ENCODE measurements at places on chromosomes 2 and 18. TPM values are rescaled to one million over a fixed set of nuclear protein-coding genes. Genes with fewer than 3 reads are reported as not detected.

DNA sequence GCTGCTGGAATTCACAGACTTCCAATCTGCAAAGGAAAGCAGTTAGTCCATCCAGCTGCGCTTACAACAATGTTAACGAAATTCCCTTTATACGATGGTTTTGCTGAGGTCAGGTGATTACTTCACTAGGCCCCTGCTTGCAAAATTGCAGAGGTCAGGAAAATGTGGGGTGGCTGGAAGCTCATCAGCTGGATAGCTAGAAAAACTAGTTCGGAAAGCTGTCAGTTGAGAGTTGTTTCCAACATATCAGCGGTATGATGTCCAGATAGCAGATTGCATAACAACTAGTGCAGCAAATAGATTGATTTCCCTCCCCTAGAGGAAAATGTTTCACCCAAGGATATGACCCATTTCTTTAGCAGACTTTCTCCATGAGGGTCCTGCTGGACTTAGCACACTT is 2021.1 kb upstream of the CELF4 start:
- H3K27ac ChIP-seq, result no peak overlapping the region
- no peak for DNase-seq
- H3K4me3 ChIP-seq, result no peak overlapping the region
- H3K4me1 ChIP-seq, result peaks cover 3% of the 10 kb centered on the region
- H3K36me3 ChIP-seq, result no peaks in the 10 kb centered on the region

DNA sequence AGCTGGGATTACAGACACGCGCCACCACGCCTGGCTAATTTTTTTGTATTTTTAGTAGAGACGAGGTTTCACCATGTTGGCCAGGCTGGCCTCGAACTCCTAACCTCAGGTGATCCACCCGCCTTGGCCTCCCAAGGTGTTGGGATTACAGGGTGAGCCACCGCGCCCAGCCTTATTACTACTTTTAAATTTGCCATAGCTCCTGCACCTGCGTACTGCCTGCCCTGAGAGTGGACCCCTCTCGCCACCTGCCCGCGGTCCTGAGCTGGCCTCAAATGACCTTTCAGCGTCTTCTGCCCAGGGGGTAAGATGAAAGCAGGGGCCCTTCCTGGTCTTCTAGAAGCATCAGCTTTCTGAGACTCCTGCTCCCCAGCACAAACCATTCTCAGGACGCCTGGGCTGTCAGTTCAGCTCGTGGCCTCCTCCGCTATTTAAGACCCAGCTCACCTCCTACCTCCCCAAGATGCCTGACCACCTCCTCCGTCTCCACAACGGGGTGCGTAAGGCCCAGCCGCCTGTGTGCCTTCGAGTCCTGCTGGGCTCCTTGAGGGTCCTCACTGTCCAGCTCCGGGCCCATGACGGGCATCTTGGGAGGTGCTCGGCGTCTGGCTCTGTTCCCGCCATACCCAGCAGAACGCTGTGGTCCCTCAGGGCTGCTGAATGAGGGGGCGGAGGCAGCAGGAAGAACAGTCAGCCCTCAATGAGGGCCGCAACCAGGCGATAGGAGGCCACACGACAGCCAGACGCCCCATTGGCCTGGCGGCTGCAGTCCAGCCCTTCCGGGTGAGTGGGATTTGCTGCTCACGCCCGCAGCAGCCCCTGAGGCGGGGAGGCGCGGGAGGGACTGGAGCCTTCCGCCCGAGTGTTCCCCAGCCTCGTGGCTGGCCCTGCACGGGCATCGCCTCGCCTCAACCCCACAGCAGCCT is 266.6 kb downstream of the TFCP2L1 start:
- H3K27ac ChIP-seq, result no peak overlapping the region
- H3K4me3 ChIP-seq, result no peak overlapping the region
- no peak for DNase-seq
- no peaks in the 10 kb centered on the region for H3K27me3 ChIP-seq
- H3K4me1 ChIP-seq, result peaks cover 7% of the 10 kb centered on the region

- H3K27me3 ChIP-seq, result no peaks in the 10 kb centered on the region
- no peak for DNase-seq
- H3K36me3 ChIP-seq, result peaks cover 3% of the 10 kb centered on the region
- H3K4me1 ChIP-seq, result peaks cover 11% of the 10 kb centered on the region
These were observed 63.5 kb downstream of the TXNL1 start for GRCh38 chr18:56574861-56575260.

DNA sequence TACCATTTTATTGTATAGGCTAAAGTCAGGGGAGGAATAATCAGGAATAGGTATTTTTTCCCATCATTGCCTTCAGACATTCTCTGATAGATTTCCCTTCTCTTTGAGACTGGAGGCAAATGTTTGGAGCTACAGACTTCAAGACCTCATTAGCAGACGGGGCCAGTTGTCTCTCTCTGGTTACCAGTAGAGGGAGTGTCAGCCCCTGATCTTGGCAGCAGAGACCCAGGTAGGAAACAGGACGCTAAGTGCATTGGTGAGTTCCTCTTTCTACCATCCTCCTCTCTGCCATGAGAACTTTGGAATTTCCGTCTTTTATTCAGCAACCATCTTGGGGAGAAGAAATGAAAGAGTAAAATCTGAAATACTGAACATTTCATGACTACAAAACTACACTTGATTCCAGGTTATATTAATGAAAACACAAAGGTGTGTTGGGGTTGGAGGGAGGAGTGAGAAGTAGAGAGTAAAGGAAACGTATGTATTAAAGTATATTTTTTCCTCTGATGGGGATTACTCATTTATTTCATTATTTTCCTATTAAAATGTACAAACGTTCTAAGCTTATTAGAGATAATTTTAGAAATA is 186.2 kb upstream of the GCFC2 start:
- peaks cover 9% of the 10 kb centered on the region for H3K4me1 ChIP-seq
- H3K27ac ChIP-seq, result no peak overlapping the region
- no peaks in the 10 kb centered on the region for H3K27me3 ChIP-seq
- H3K4me3 ChIP-seq, result no peak overlapping the region

DNA sequence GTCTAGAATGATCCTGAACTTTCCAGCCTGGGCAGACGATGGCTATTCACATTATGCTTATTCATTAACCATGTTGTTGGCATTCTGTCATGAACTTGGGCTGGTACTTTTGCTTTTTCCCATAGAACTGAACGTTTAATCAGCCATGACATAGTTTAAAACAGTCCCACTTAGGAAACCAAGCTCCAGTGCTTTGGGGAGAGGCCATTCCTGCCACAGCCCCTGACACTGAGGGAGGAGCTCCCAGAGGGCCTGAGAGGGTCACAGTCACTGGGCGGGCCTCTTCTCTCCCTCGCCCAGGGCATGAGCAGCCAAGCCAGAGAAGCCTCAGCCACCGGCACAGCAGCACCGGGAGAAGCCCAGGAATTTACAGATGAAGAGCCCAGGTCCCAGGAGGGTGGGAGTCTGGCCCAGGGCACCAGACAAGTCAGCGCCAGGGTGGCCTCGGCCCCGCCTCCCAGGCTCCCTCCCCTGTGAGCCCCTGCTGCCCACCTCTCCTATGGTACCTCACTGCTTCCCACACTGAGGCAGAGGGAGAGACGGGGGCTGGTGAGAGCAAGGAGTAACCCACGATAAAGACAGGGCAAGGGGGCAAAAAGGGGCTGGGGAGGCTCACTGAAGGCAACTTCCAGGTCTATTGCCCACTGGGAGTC is 33.6 kb downstream of the MAL start:
- peaks cover 74% of the 10 kb centered on the region for H3K4me1 ChIP-seq
- no peak for DNase-seq

DNA sequence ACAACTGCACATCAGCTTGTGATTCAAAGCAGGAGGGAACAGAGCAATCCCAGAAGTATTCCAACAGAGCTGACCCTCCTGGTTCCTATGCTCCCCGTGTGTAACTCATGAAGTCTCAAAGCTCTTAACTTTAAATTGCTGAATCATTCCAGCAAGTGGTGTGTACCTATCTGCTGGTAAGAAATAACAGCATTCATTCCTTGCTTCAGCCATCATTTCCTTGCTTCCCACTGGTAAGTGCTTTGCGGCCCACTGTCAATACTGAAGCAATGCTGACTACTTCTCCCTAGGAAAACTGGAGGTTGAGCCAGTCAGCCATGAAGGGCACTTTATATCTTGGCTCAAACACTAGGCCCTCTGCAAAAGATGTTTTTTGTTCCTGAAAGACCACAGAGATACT is 222.4 kb downstream of the EXOC6B start:
- no peak overlapping the region for H3K4me3 ChIP-seq
- DNase-seq, result no peak
- H3K36me3 ChIP-seq, result peaks cover 2% of the 10 kb centered on the region
- H3K27me3 ChIP-seq, result no peaks in the 10 kb centered on the region
- peaks cover 17% of the 10 kb centered on the region for H3K4me1 ChIP-seq
- H3K27ac ChIP-seq, result peak overlapping the region; percentile 73

- H3K27ac ChIP-seq, result no peak overlapping the region
- no peak for DNase-seq
- no peak overlapping the region for H3K4me3 ChIP-seq
- H3K4me1 ChIP-seq, result peaks cover 21% of the 10 kb centered on the region
These were observed 167.2 kb downstream of the DDX1 start for GRCh38 chr2:15758848-15759247.

- H3K4me3 ChIP-seq, result no peak overlapping the region
- peaks cover 4% of the 10 kb centered on the region for H3K36me3 ChIP-seq
- no peaks in the 10 kb centered on the region for H3K4me1 ChIP-seq
- DNase-seq, result no peak
- H3K27ac ChIP-seq, result no peak overlapping the region
- no peaks in the 10 kb centered on the region for H3K27me3 ChIP-seq
These were observed 484.6 kb upstream of the HS6ST1 start for GRCh38 chr2:128803222-128803621.

DNA sequence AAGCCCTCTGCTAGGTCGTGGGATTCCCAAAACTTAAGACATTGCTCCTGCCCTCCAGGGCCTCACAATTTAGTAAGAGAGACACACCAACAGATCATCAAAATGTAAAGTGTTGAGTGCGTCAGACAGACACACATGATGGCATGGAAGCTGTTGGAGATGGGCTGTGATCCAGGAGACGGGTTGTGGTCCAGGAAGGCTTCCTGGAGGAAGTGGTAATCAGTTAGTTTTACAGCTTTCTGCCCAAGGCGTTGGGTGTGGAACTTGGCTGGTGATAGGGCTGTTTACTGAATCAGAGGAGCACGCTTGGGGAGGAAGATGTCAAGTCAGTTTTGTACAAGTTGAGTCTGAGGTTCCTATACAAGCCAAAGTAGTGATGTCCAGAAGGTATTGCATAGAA is 24.0 kb upstream of the GLI2 start:
- no peaks in the 10 kb centered on the region for H3K36me3 ChIP-seq
- no peak overlapping the region for H3K4me3 ChIP-seq
- peaks cover 22% of the 10 kb centered on the region for H3K4me1 ChIP-seq
- H3K27me3 ChIP-seq, result peaks cover 44% of the 10 kb centered on the region
- DNase-seq, result no peak

DNA sequence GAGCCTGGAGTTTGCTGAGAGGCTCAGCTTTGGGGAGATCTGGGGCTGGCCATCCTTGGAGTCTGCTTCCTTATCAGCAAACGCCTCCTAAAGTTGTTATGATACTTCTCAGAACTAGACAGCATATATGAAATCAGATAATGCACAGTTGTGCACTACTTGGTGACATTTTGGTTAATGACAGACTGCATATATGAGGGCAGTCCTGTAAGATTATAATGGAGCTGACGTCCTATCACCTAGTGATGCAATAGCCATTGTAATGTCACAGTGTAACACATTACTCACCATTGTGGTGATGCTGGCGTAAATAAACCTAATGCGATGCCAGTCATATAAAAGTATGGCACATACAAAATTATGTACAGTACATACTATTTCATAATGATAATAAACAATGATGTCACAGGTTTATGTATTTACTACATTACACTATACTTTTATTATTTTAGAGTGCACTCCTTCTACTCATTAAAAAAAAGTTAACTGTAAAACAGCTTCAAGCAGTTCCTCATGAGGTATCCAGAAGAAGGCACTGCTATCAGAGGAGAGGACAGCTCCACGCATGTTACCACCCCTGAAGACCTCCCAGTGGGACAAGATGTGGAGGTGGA is 298.1 kb upstream of the REV1 start:
- no peaks in the 10 kb centered on the region for H3K4me1 ChIP-seq
- no peak for DNase-seq
- H3K27me3 ChIP-seq, result no peaks in the 10 kb centered on the region
- no peak overlapping the region for H3K27ac ChIP-seq

DNA sequence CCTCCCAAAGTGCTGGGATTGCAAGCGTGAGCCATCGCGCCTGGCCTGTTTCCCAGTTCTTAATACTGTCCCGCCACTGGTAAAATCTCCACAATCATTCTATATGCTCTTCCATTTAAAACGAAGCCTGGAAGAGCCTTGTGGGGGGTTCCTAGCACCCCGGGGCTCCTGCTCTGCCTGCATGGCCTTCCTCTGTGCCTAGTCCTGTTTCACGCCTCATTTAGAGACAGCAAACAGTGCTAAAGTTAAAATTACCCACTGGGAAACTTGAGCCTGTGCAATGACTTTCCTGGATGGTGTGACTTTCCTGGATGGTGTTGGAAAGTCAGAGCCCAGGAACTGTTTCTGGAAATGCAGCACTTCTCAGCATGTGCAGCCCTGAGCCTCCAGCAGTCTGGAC is 55.0 kb downstream of the INPP5D start:
- no peak overlapping the region for H3K4me3 ChIP-seq
- H3K4me1 ChIP-seq, result peaks cover 4% of the 10 kb centered on the region
- H3K27ac ChIP-seq, result no peak overlapping the region
- no peaks in the 10 kb centered on the region for H3K36me3 ChIP-seq
- peaks cover 3% of the 10 kb centered on the region for H3K27me3 ChIP-seq

GRCh38 chr2:42744545-42745082 is 19.3 kb downstream of the OXER1 start:
- H3K36me3 ChIP-seq, result peaks cover 11% of the 10 kb centered on the region
- DNase-seq, result no peak
- H3K4me1 ChIP-seq, result peaks cover 9% of the 10 kb centered on the region
- no peak overlapping the region for H3K4me3 ChIP-seq
- H3K27ac ChIP-seq, result no peak overlapping the region
- no peaks in the 10 kb centered on the region for H3K27me3 ChIP-seq

GRCh38 chr2:146837857-146838256 is 1007.0 kb upstream of the ACVR2A start:
- DNase-seq, result no peak
- H3K27me3 ChIP-seq, result no peaks in the 10 kb centered on the region
- H3K4me1 ChIP-seq, result no peaks in the 10 kb centered on the region
- H3K27ac ChIP-seq, result no peak overlapping the region
- no peak overlapping the region for H3K4me3 ChIP-seq

GRCh38 chr2:10028407-10028987 is 14.9 kb upstream of the KLF11 start:
- H3K27me3 ChIP-seq, result no peaks in the 10 kb centered on the region
- no peak for DNase-seq
- no peak overlapping the region for H3K4me3 ChIP-seq
- H3K4me1 ChIP-seq, result peaks cover 19% of the 10 kb centered on the region
- H3K36me3 ChIP-seq, result no peaks in the 10 kb centered on the region

MEIS1 gene
- 107 TPM for total RNA-seq

GNLY gene
- not detected for total RNA-seq

RDH14 gene
- 19.4 TPM for total RNA-seq

AMMECR1L gene
- total RNA-seq, result 25.3 TPM

FOXD4L1 gene
- 0.52 TPM for total RNA-seq

DCTN1 gene
- 202 TPM for total RNA-seq

REG3A gene
- total RNA-seq, result not detected

CNDP1 gene
- 0.59 TPM for total RNA-seq

POLR1A gene
- 69.8 TPM for total RNA-seq

ERICH2 gene
- total RNA-seq, result not detected

HRH4 gene
- total RNA-seq, result not detected

Measured in neural crest cell (in vitro differentiated cells).